NCI-H526 treated with DMSO at 0.1 percent for 48 hours (cell line): ENCODE measurements at places on chromosomes 6 and 20.

- DNase-seq, result no peak
Observed at GRCh38 chr6:41579088-41579610, 33.0 kb downstream of the FOXP4 start.

- DNase-seq, result peak; percentile 5
Observed at GRCh38 chr6:16854986-16855385, 93.7 kb upstream of the ATXN1 start.

- DNase-seq, result no peak
Observed at GRCh38 chr6:47524136-47524845, 46.7 kb downstream of the CD2AP start.

GRCh38 chr6:52908526-52908925 lies 972 bp downstream of the GSTA3 start:
- no peak for DNase-seq

DNA sequence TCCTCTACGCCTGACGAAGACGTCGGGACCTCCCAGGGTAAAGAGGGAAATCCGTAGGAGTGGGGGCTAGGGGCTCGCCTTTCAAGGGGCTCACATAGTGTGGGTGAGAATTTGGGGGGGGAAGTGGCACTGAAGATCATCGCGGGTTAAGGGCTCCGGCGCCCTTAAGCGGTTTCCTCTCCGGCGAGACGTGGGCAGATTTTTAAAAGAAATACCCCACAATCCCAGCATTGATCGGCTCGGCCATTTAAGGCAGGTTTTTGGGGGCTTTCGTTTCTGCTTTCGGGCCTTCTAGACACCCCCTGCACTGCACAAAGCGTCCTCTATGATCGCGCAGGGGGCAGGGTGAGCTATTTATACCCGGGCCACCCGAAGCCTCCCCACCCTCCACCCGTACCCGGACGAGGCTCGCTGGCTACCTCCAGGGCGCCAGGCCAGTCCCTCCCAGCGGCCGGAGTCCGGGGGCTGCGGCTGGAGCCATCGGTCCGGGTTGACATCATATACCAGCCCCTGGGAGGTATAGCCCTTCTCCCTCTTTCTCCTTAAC lies 1.2 kb downstream of the NKX2-2 start:
- DNase-seq, result no peak

GRCh38 chr6:46626228-46626909 lies 26.2 kb downstream of the CYP39A1 start:
- peak; percentile 34 for DNase-seq

DNA sequence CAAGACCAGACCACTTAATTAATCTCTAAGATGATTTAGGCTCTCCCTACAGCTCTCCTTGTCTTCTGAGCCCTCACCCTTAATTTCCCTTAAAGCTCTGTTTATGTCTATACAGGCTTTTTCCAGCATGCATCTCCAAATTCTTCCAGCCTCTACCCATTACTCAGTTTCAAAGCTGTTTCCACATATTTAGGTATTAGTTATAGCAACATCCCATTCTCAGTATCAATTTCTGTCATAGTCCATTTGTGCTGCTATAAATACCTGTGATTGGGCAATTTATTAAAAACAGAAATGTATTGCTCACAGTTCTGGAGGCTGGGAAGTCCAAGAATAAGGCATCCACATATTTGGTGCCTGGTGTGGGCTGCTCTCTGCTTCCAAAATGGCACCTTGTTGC lies 2.3 kb upstream of the SERPINB1 start:
- no peak for DNase-seq

- no peak for DNase-seq
Observed at GRCh38 chr6:137104926-137105325, 60.2 kb upstream of the IL20RA start.

DNA sequence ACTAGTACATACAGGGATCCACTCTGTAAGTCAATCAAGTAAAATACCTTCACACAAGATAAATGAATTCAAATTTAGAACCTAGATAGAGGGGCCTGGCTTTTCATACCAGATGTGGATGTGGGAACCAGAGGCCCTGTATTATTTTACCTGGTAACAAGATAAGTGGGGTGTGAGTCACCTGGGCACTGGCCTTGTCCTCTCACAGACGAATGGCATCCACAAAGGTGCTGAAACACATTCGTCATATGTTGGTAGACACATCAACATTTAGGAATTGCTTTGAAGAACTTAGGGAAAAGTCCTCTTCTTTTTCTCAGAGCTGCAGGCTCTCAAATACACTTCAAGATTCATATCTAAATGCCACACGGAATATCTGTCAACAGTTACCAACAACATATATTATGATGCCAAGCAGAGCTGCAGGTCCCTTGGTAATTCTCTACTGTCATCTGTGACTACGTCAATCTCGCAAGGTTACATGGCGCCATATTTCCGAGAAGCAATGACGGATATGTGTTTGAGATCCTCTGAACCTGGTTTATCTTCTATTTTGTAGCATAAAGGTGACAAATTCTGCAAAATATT lies 618.6 kb downstream of the EPM2A start:
- no peak for DNase-seq
